ENCODE measurements at places on chromosomes 7 and 10.

GRCh38 chr10:11186374-11186773, 168.7 kb downstream of the CELF2 start:
- no peak for DNase-seq

GRCh38 chr7:4739528-4739992, 35.9 kb upstream of the AP5Z1 start:
- DNase-seq, result no peak

DNA sequence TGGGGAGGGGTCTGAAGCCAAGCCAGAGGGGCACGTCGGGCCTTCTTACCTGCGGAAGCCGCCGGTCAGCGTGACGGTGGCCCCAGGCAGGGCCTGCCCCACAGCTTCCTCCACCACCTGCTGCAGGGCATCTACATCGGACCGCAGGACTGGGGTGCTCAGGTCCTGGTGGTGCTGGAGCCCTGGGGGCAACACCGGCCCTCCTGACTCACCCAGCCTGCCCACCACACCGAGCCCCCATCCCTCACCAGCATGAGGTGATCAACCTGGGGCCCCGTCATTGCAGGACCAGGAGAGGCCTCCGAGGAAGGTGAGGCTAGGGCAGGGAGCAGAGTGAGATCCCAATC, 8.0 kb downstream of the POLM start:
- no peak for DNase-seq

DNA sequence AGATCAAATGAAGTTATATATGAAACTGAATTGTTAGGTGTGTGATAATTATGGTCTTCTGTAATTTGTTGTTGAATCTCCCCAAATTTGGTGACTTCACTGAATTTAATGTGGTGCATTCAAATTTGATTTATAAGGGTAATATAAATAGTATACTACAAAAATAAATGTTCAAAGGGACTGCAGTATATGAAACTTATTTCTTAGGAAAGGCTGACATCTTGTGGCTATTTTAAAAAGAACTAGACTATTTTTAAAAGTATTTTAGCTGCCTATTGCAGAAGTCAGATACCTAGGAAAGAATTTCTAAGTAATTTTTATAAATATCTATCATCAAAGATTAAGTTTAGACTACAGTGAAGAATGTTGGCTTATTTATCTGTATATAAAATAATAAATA, 36.6 kb downstream of the ATRNL1 start:
- no peak for DNase-seq

DNA sequence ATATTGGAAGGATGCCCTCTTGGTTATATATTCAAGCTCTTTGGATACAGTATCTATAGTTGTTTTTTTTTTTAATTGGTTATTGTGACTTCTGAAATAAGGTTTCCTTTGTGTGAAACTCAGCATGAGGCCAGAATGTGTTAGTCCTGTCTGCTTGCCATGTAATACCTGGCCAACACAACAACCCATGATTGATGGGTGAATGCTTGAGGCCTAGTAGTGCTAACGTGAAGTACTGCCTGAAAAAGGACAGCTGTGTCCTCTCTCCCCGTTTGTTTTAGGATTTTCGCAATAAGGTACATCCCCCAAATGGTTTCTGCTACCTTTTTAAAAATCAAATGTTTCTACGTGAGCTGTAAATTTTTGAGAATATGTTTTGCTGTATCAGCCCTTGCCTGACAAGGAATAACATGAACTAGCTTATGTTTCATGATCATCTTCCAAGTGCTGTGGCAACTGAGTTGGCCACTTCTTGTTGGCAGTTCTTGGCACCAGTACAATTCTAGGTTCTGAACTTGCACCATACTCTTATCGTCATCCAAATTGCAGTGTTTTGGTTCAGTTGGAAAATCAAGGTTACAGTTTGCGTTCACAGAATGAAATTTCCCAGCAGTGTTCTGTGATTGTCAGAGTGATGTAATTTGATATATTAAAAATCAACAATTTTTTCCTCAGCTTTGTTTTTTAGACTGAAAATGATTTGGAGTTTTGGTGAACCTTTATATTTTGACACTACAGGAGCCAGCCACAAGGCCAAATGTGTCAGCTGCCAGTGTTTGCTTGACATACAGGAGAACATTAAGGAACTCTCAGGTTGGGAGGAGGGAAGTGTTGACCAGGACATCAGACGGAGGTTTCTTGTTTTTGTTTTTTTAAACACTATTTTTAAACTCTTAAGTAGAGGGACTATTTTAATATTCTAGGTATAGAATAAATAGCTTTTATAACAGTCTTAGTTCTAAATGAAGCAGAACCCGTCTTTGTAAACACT, 13.5 kb upstream of the ASCC1 start:
- DNase-seq, result no peak

GRCh38 chr7:13826752-13827151, 162.7 kb downstream of the ETV1 start:
- no peak for DNase-seq

DNA sequence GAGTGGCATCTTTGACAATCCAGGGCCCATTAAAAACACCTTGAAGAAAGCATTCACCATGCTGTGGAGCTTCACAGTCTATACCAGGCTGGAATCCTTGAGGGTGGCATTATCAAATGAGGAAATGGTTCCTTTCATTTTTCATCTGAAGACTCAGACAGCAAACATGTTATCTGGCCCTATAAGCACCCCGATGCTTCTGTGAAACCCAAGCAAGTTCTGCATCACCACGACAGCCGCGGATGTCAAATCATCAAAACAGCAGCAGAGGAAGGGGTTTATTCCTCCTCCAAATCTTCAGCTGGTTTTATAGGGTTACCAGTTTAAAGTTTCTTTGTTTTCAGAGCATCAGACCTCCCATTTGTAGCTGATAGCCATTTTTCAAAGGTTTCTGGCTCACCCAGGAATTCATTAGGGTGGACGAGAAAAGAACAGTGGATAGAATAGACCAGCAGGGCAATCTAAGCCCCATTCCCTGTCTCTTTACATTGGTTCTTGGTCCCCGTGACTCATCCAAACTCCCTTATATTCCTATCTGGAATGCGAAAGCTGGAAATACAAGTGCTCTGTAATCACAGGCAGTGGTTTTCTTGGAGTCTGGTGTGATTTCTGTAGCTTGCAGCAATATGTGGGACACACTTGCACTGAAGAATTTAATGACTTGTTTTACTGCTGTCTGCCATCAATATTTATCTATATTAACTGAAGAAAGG, 217.9 kb downstream of the SKAP2 start:
- no peak for DNase-seq

DNA sequence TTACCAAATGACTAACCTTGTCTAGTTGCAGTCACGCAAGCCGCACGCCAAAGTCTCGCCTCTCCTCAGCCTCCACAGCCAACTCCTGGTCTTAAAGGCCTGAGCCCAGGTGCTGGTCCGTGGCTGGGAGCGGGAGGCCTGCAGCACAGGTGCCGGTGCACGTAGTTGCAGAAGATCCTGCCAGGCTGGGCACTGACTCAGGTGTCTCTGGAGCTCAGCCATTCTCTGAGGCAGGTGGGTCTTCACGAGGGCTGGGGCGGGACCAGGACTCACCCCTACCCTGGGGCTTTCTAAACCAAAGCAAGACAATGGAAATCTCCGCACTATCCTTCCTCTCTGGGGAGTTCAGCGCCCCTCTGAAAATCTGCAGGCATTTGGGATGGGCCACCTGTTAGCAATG, 216.4 kb downstream of the MLLT10 start:
- no peak for DNase-seq

GRCh38 chr7:119708891-119709290, 564.1 kb upstream of the KCND2 start:
- no peak for DNase-seq
